ENCODE measurements at places on chromosomes 3 and 15.
A peak's percentile ranks its signal among the peaks of the same experiment; 100 is the strongest.

- H3K4me3 ChIP-seq = no peak overlapping the region
- no peak for DNase-seq
- peaks cover 31% of the 10 kb centered on the region for H3K27me3 ChIP-seq
- peaks cover 6% of the 10 kb centered on the region for H3K36me3 ChIP-seq
Observed at GRCh38 chr3:46065750-46066256, 38.5 kb upstream of the XCR1 start.

GRCh38 chr3:25480811-25481210 is 52.7 kb downstream of the RARB start:
- DNase-seq = no peak
- no peak overlapping the region for H3K4me3 ChIP-seq
- no peak overlapping the region for H3K27ac ChIP-seq
- H3K4me1 ChIP-seq = no peaks in the 10 kb centered on the region

- no peak within 1 kb of the TSS for H3K4me3 ChIP-seq
- H3K36me3 ChIP-seq = no peaks in the 10 kb centered on the region
- H3K27ac ChIP-seq = no peak within 1 kb of the TSS
- H3K4me1 ChIP-seq = no peaks in the 10 kb centered on the region
- H3K27me3 ChIP-seq = peaks cover 14% of the 10 kb centered on the region
Observed at GRCh38 chr3:187197335-187197649, at the start of gene RTP1. TSS of gene RTP1 (plus strand) at chr3:187197486. CDS start at chr3:187197516, 30 bp downstream.

GRCh38 chr3:8578282-8578681 is 66.3 kb downstream of the SSUH2 start:
- no peaks in the 10 kb centered on the region for H3K4me1 ChIP-seq
- no peak overlapping the region for H3K27ac ChIP-seq
- no peaks in the 10 kb centered on the region for H3K27me3 ChIP-seq
- no peaks in the 10 kb centered on the region for H3K36me3 ChIP-seq
- no peak for DNase-seq

- no peak overlapping the region for H3K27ac ChIP-seq
- H3K27me3 ChIP-seq = no peaks in the 10 kb centered on the region
- peaks cover 2% of the 10 kb centered on the region for H3K4me1 ChIP-seq
- no peak for DNase-seq
Observed at GRCh38 chr3:78838362-78838761, 929.4 kb downstream of the ROBO1 start.

DNA sequence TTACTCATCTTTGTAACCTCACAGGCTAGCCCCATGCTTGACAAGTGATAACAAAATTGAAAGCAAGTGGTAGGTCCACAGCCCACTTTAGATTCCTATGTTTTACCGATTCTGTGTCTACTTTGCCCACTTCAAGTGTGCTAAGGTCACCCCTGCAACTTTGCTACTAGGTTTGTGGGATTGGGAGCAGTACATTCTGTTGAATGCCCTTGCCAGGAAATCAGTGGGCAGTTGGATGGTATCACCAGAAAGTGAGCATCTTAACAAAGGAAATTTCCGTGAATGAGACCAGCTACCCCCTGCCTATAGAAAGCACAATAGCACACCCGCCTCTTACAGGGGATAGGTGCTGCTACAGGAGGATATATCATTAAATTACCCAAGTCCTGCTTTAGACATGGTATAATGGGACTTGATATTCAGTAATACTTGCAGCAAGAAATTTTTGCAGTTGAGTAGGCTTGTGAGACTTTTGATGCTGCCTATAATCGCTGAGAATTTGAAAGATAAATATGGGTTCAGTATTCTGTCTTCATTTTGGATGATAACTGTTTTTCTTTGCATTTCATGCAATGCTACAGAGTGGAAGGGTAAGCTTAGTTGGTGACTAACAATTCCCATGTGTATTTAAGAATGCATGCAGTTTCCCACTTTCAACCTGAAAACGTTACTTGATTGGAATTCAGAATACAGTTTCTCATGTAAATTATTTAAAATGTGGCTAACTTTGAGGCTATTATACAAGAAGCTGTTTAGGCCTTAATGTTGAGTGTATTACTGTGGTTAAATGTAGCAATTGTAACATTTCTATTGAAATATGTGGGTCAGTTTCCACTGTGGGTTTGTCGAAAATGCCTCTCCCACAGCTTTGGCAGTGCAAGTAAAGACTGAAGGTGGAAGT is 9.5 kb downstream of the EBLN2 start:
- H3K36me3 ChIP-seq = peaks cover 1% of the 10 kb centered on the region
- no peak for DNase-seq
- peak overlapping the region; percentile 12 for H3K27ac ChIP-seq
- no peaks in the 10 kb centered on the region for H3K27me3 ChIP-seq
- H3K4me1 ChIP-seq = peaks cover 30% of the 10 kb centered on the region

- no peak for DNase-seq
- H3K27ac ChIP-seq = no peak overlapping the region
- H3K27me3 ChIP-seq = no peaks in the 10 kb centered on the region
- H3K4me3 ChIP-seq = no peak overlapping the region
Observed at GRCh38 chr15:62771234-62771633, 271.3 kb upstream of the TPM1 start.

GRCh38 chr3:25945836-25946235 is 155.9 kb downstream of the OXSM start:
- DNase-seq = no peak
- peaks cover 12% of the 10 kb centered on the region for H3K27me3 ChIP-seq
- no peak overlapping the region for H3K27ac ChIP-seq

DNA sequence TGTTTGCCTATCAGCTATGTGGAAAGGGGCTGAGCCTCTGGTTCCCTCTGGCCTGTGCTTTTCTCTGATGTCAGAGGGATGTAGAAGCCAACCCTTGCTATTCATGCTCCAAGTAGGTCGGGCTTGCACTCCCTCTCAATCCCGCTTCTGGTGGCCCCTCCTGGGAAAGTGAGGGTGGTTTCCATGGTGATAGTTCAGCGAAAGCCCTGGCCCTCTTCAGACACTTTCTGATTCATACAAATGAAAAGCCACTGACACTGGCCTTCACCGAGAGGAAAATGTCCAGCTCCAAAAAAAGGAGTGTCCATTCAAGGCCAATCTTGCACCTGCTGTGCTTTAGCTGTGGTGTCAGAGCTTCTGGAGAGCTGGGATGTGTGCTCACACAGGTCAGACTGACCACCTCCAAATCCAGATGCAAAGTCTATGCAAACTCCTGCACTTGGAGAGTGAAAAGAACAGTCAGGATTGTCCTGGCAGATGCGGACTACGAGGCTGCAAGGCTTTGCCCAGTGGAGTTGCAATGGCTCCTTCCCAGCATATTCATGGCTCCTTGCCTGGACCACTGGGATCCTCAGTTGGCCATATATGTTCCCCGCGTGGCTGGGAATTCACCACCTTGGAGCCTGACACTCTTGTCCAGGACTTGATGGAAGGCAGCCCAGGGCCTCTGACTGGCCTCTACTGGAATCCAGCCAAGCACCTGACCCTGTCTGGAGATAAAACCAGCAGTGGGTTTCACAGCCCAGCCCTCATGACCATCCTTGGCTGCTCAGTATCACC is 96.6 kb downstream of the CEMIP start:
- no peak overlapping the region for H3K27ac ChIP-seq
- no peaks in the 10 kb centered on the region for H3K4me1 ChIP-seq
- no peak for DNase-seq
- H3K4me3 ChIP-seq = no peak overlapping the region
- peaks cover 6% of the 10 kb centered on the region for H3K27me3 ChIP-seq
- H3K36me3 ChIP-seq = no peaks in the 10 kb centered on the region

DNA sequence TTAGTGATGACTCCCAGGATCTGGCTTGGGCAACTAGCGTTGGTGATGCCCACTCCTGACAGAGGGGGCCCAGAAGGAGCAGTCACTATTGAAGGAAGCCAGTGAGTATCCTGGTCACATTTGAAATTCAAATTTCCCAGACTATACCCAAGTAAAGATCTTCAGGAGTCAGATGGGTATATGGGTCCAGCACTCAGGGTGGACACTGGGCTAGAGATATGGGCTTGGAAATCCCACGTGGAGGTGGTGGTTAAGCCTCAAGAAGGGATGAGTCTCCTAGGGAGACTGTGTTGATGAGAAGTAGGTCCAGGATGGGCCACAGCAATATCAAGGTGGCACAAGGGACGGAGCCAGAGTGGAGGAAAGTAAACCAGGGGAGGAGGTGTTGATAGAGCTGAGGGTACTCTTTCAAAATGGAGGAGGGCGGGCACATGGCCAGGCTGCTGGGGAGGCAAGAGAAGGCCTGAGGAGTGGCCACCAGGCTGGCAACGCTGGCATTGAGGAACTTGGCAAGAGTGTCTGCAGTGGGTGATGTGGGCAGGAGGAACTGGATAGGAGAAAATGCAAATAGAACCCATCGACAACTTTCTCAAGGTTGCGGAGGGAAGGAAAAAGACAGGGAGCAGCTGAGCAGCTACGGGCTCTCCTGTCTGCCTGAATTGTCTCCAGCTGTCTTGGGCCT is 3.7 kb upstream of the SLCO2A1 start:
- no peak overlapping the region for H3K4me3 ChIP-seq
- DNase-seq = no peak
- peaks cover 43% of the 10 kb centered on the region for H3K27me3 ChIP-seq
- no peak overlapping the region for H3K27ac ChIP-seq

DNA sequence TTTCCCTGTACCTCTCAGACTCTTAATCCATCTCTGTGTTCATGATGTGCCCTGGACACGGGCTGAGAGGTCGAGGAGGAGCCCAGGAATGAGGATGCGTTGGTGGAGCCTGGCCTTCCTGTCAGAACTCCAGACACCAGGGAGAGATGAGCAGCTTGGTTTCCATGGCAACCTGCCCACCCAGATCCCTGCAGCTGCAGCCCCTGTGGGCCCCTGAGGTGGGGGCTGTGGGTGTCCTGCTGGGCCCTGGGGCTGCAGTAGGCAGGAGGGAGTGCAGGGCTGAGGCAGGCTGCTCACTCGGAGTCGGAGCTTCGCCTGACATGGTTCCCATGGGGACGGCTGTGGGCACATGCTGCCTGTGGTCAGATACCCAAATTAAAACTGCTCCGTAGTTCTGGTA is 7.7 kb upstream of the SCN10A start:
- H3K27ac ChIP-seq = no peak overlapping the region
- peaks cover 13% of the 10 kb centered on the region for H3K27me3 ChIP-seq
- no peak for DNase-seq
- H3K36me3 ChIP-seq = no peaks in the 10 kb centered on the region
- no peak overlapping the region for H3K4me3 ChIP-seq

GRCh38 chr3:48406443-48407431 is 23.1 kb downstream of the PLXNB1 start:
- no peaks in the 10 kb centered on the region for H3K4me1 ChIP-seq
- H3K4me3 ChIP-seq = no peak overlapping the region
- H3K27ac ChIP-seq = no peak overlapping the region
- no peaks in the 10 kb centered on the region for H3K27me3 ChIP-seq
- H3K36me3 ChIP-seq = no peaks in the 10 kb centered on the region

DNA sequence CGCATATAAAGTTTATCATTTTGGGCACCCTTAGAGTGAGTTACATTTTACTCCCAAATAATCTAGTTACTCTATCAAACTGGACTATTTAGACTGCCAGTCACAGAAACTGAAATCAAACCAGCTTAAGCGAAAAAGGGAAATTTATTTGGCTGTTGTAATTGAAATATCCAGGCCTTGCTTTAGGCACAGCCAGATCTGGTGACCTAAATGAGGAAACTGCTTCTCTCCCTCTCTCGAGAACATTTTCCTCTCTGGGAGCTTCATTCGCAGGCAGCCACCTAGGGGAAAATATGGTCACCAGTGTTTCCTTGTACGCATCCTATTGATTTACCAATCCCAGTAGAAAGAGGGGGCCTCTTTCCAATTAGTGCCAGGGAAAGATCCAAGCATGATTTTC is 175.3 kb upstream of the MITF start:
- H3K4me3 ChIP-seq = no peak overlapping the region
- H3K36me3 ChIP-seq = no peaks in the 10 kb centered on the region
- H3K4me1 ChIP-seq = no peaks in the 10 kb centered on the region
- DNase-seq = no peak
- H3K27ac ChIP-seq = no peak overlapping the region

DNA sequence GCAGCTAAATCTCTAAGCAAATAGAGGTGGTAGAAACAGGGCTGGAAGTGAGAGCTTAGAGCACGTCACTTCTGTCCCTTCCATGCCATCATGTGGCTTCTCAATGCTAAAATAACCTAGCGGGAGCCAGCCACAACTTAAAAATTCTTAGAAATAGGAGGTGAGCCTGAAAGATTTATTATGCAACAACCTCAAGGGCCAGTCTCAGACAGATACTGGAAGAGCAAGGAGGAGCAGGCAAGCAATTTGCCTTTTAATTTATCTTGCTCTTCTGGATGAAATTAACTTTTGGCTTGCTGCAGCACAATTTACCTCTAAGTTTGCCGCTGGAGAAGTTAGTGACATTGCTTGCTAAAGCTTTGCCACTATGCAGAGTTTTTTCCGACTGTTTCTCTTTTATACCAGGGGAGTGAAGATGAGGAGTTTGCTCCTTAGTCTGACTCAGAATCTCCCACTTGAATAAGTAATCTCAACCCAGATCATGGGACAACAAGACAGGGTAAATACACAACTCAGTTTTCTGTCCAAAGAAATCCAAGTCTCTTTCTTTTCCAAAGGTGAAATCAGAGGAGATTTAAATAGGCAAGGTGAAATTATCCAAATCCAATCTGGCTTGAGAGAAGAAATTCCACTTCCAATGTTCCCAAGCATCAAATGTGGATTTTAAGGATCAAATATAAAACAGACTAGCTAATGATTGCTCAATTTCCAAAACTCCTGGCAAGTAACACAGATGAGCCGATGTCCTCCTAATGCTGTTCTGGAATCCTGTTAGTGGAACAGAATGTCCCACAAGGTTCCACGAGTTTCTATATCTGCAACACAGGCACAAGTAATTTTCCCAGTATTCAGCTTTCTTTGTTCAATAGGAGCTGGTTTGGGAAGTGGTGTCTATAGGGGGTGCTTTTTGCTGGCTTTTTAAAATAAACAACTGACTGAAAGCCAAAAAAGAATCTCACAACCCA is 329.4 kb upstream of the RORA start:
- no peaks in the 10 kb centered on the region for H3K36me3 ChIP-seq
- H3K27ac ChIP-seq = no peak overlapping the region
- no peaks in the 10 kb centered on the region for H3K4me1 ChIP-seq
- peaks cover 12% of the 10 kb centered on the region for H3K27me3 ChIP-seq

DNA sequence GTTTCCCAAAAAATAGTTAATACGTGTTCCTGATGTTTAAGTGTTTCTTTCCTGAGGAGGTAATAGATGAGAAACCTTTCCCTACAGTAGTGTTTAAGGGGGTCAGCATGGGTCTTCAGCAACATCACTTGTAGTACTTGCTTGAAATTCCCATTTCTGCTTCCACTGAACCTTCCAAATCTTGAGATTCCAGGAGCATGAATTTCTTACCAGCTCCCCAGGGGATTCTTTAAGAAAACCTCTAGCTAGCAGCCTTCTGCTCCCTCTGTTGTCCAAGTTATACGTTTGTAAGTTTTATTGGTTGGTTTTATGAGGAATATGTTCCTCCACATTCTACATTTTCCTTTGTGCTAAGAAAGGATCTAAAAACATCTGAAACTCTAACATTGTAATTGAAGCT is 38.2 kb upstream of the ACP3 start:
- H3K4me3 ChIP-seq = no peak overlapping the region
- no peak for DNase-seq
- no peak overlapping the region for H3K27ac ChIP-seq
- peaks cover 6% of the 10 kb centered on the region for H3K27me3 ChIP-seq
- H3K4me1 ChIP-seq = no peaks in the 10 kb centered on the region
